Stimulated activated CD4-positive, alpha-beta T cell treated with anti-CD3 and anti-CD28 coated beads, TNF-alpha, amount 100 ng/mL, for 1 hour (primary cell): ENCODE measurements at places on chromosomes 7 and 10.

DNA sequence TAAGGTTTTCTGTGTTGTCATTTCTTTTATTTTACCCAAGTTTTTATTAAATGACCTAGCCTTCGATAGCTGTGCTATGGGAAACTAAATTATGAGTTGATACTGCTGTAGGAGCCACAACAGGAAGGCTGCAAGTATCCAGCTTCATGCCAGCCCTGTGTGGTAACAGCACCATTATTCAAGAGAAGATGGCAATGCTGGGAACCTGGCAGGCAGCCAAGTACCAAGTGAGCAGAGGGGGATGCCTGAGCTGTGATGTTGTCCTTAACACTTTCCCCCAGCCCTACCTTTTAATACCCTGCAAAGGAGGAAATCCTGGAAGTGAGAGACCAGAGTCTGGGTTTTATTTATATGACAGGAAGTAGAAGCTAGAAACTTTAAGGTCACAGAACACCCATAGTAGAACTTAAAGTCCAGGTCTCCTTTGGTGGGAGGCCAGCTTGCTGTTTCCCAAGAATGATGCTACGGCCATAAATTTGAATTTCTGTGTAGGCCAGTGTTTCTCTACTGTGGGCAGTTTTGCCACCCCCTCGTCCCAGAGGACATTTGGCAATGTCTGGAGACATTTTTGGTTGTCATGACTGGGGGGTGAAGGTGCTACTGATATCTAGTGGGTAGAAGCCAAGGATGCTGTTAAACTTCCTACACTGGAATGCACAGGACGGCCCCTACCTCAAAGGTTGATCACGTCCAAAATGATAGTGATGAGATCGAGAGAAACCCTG is 9.2 kb upstream of the ATXN7L1 start:
- no peak for DNase-seq

DNA sequence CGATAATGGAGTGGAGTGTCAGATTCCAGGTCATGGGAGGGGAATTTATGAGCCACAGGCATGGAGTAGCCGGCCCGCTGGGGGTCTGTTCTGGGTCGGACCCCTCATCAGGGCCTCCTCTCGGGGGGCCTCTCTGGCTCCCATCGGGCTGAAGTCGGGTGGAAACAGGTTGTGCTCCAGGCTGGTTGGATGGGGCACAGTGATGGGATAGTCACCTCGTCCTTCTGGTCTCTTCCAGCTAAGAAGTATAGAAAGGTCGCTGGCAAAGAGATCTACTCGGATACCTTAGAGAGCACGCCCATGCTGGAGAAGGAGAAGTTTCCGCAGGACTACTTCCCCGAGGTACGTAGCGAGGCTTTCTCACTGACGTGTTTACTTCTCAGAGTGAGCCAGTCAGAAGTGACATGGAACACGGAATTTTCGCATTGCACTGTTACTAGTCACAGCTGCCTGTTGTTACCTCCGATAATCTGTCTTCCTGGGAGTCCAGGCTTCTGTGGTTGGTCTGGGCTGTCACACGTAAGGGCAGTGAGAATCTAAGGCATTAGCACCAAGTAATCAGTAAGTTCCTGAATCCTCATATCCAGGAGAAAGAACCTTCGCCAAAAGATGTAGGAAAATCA is 88.3 kb downstream of the NKX6-2 start:
- no peak for DNase-seq

GRCh38 chr7:117716707-117717299 is 156.4 kb downstream of the CTTNBP2 start:
- no peak for DNase-seq

GRCh38 chr7:47715631-47716068 is 133.7 kb upstream of the TNS3 start:
- DNase-seq, result no peak

- no peak for DNase-seq
Measured at GRCh38 chr7:42400211-42400772, 163.3 kb upstream of the GLI3 start.

GRCh38 chr10:48814933-48815332 is 124.7 kb downstream of the LRRC18 start:
- DNase-seq, result no peak

- no peak for DNase-seq
Measured at GRCh38 chr10:60351191-60351853, 38.4 kb downstream of the ANK3 start.

- DNase-seq, result no peak
Measured at GRCh38 chr7:20742913-20743312, 43.8 kb downstream of the SP8 start.

GRCh38 chr7:39453743-39454355 is 112.4 kb upstream of the YAE1 start:
- no peak for DNase-seq

DNA sequence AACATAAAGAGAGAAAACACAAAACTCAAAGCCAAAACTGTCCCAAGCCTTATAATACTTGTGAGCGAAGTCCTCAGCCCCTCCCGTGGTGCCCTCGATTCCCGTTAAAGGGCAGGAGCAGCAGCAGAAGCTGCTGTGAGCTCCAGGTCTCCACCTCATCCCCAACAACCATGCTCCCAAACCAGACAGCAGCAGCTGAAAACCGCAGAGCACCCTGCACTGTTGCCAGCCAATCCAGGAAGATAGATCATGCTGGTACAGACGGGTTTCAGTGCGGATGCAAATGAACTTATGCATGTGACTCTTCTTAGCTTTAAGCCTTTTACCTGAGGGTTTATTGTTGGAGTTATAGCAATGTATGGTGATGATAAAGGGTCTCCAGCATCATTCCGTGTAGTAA is 97.9 kb downstream of the DNAJB6 start:
- no peak for DNase-seq

- no peak for DNase-seq
Measured at GRCh38 chr7:44935583-44935982, 43.2 kb downstream of the MYO1G start.

- DNase-seq, result no peak
Measured at GRCh38 chr10:119129721-119130120, 25.8 kb downstream of the DENND10 start.

- no peak for DNase-seq
Measured at GRCh38 chr7:100585511-100586265, at the start of gene LRCH4. Gene LRCH4 (minus strand): TSS chr7:100586129. CDS start chr7:100586100, 29 bp downstream.

DNA sequence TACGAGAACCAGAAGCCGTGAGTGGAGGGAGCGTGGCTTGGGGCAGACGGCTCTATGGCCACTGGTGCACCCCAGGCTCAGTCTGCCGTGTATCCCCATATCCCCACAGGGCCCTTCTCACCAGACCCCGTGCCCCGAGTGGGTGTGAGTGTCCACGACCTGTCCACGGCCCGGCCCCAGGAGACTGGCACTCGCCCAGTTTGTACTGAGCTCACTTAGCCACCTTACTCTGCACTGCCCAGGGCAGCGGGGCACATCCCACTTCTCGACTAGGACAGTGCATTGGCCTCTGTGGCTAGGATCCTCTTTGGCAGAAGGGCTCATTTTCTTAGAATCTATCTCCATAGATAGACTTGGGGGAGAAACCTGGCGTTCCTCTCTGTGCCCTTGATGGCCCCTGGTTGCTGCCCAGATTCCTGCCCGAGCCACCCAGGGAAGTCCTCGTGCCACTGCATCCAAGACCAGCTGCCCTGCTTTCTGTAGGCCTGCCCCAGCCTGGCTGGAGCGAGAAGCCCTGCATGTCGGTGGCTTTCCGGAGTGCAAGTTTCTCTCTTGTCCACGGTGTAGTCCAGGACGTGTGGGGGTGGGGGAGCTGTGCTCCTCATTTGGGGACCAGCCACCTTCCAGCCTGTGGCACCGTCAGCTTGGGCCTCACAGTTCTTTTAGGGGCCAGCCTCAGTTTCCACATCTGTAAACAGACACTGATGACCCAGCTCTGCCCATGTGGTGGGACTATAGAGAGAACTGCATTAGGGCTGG is 11.9 kb downstream of the TMEM120A start:
- no peak for DNase-seq

DNA sequence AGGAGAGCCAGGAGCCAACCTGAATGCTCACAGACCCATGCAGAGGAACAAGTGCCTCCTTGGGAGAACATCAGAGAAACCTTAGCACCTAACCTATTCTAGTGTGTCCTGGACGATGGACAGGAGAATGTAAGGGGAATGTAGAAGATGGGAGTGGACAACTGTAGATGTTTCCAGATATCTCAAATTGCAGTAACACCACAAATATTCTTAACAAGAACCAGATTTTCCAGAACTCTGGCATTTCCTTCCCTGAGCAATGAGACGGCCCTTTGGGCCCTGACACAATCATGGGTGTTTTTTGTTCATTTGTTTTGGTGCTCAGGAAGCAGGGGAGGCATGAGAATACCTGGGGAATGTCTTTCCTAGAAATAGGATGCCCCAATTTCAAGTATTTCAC is 196.1 kb upstream of the PRSS1 start:
- DNase-seq, result no peak

GRCh38 chr7:44984478-44984758 is 5.6 kb upstream of the MYO1G start:
- DNase-seq, result no peak

GRCh38 chr7:105932835-105933477 is 30.1 kb upstream of the CDHR3 start:
- no peak for DNase-seq

- no peak for DNase-seq
Measured at GRCh38 chr7:128705891-128706333, 33.2 kb upstream of the CALU start.
